ENCODE measurements at places on chromosomes 16 and 17.

DNA sequence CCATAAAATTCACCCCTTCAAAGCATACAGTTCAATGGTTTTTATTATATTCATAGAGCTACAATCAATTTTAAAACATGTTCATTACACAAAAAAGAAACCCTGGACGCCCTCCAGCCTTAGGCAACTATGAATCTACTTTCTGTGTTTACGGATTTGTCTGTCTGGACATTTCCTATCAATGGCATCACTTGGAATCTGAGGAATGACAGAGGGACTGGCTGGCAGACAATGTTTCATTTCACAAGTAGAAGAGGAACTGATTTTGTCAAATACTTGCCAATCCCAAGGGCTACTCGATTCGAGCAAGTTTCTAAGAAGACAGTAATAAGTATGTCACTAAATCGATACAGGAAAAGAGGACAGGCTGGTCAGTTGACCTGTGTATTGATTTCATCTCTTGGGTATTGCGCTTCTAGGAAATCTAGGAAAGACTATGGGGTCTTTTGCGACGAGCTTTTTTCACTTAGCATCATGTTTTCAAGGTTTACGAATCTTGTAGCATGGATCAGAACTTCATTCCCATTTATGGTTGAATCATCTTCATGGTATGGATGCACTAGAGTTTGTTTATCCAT lies 56.6 kb downstream of the RGS9 start:
- DNase-seq = no peak

- no peak for DNase-seq
These were observed 5.1 kb downstream of the LDAF1 start for GRCh38 chr16:21163576-21163975.

GRCh38 chr16:21005008-21005407 lies 104.4 kb downstream of the LYRM1 start:
- DNase-seq = no peak

DNA sequence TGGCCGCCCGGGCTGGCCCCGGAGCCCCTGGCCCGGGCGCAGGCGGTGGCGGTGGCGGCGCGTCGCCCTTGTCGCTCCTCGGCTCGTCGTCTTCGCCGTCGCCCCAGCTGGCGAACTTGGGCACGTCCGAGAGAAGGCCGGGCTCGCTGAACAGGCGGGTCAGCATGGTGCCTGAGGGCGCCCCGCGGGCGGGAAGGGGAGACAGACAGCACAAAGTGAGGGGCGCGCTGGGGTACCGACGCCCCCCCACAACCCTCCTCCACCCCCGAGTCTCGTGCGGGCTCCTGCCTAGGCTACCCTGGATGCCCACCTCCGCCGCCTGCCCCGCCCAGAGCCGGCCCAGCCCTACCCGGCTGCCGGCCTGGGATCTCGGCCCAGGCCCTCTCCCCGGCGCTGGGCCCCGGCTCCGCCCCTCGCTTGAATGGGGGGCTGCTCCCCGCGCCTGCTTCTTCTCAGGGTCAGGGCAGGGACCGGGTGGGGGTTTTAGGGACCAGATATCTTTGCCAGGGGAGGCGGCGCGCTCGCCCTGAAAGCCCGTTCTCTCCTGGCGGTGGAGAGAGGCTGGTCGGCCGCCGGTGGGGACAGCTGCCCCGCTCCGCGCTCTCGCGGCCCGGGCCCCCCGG lies 1.2 kb downstream of the NEUROD2 start:
- no peak for DNase-seq

DNA sequence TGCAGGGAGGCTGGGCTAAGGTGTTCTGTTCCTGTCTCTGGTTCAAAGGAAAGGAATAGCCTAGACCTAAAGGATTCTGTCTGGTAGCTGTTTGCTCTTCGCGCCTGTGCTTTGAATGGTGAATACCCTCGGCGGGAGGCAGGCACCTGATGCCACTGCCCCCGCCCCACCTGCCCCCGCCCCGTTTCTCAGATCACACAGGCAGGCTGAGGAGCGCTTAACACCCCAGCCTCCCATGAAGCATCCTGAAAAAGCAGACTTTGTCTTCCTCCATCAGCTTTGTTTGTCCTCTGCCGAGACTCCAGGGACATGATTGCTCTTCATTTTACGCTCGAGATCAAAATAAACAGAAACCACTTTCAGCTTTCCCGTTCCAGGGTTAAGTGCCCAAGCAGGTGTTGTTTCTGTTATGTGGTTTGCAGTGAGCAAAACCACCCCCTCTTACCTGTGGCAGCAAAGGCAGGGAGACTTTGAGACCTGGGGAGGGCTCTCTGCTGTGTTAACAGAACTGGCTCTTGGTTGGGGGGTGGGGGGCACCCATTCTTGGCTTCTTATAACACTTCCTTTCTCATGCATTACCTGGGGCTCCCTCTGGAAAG lies 452.1 kb downstream of the WWOX start:
- no peak for DNase-seq

- no peak for DNase-seq
These were observed 106.6 kb downstream of the AIPL1 start for GRCh38 chr17:6328279-6328678.

DNA sequence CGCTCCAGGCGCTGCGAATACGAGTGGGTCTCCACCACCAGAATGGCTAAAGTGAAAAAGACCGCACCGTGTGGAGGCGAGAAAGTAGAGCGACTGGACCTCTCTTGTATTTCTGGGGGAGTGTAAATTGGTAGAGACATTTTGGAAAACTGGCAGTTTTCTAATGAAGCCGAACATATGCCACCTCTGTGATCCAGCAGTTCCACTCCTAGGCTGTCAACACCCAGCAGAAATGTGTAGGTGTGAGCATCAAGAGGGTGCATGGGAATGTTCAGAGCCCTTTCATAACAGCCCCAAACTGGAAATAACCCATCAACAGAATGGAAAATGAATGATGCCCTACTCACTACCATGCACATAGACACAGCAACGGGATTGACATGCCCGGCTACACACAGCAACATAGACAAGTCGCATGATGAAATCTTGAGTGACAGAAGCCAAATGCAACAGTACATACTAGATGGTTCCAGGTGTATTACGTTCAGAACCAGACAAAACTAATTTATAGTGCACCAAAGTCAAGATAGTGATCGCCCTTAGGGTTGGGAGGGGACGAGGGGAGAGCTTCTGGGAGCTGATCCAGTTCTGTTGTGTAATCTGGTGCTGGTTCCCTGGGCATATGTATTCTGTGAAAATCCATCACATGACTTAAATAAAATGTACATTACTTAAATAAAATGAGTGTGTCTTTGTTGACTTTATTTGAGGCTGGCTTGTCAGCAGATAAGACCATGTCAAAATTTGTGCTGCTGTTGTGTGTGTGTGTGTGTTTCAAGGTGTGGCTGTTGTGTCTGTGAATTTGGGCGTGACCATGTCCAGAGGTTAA lies 877 bp upstream of the BCL7C start:
- DNase-seq = no peak

DNA sequence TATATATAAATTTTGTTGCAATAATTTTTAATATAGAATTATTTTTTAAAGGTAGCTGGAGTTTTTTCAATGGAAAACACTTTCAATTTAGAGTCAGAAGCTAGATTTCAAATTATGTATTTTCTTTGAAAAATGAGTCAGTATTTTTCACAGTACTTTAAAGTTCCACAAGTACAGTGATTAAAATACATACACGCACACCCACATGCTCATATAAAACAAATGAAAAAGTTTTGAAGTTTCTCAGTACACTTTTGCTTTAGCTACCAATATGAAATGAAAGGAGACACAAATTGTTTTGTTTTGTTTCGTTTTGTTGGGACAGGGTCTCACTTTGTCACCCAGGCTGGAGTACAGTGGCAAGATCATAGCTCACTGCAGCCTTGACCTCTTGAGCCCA lies 98.6 kb downstream of the CYB561 start:
- no peak for DNase-seq

GRCh38 chr16:21617607-21618006 lies 18.2 kb downstream of the METTL9 start:
- DNase-seq = no peak

All from activated naive CD4-positive, alpha-beta T cell treated with anti-CD3 and anti-CD28 coated beads for 36 hours (primary cell).